A172 (cell line): ENCODE measurements at places on chromosomes 16 and 17. TPM values are rescaled to one million over a fixed set of nuclear protein-coding genes. Genes with fewer than 3 reads are reported as not detected.

DNA sequence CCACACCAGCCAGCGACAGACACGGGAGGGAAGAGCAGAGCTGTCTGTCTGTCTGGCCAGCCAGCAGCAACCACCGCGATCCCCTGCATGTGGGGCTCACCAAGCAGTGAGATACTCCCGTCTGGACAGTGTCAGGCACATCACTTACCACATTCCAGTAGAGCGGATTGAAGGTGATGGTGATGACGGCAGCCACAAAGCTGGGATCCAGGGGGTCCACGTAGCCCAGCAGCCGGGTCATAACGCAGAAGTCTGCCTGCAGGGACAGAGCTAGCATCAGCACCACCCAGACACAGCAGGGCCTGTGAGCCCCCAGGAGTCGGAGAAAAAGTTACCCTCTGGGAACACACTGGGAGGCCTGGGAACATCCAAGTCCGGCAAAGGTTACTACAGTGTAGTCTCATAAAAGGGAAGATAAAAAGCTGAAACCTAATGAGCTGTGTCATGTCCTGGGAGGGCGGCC, 14.7 kb downstream of the PEMT start:
- DNase-seq: no peak

SLC52A1 gene
- 0.05 and 0.16 TPM in 2 replicates for total RNA-seq

DNA sequence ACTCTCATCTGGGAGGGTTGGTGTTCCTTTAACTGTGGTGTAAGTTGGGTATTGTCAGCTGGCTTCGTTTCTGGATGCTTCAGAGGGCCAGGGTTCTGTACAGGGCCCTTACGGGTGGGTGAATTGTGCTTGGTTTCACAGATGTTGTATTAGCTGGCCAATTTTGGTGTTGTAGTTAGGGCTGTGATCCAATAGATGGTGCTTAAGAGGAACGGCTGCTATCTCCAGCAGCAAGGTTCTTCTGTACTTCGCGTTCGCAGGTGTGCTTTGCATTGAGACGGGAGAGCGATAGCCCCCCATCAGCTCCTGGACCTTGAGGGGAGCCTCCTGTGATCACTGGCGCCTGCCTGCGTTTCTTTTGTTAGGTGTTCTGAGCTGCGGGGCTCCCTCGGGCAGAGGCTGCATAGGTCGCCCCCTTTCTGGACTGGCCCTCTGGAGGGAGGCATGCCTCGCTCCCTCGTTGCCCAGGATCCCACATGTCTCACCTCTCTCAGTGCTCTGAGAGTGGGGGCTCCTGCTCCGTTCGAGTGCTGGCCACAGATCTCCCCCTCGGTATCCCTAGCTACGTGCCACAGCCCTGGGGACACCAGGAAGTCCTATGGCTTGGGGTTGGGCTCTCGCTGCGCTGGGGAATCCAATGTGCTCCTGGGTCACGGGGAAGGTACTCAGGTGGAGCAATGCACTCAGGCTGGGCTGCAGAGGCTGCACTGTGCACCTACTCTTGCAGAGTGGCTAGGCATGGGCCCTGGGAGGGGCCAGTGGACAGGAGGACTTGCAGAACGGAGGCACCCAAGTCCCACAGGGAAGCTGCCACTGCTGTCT, 837 bp upstream of the PRDM7 start:
- peak; percentile 14 for DNase-seq

DNA sequence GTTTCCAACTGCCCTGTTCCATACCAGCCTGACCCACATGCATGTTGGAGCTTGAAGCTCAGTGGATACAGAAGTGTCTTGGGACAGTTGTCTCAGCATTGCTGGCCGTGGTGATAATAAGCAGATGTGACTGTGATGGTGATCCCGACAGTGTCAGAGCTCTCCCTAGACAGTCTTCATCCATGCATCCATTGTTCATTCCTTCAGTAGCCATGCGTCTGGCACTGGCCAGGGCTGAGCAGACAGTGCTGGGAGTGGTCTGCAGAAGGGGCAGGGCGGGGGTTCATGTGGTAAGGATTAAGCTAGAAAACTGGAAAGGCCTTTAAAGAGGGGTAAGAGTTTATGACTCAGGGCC, 68.1 kb downstream of the GNAO1 start:
- DNase-seq: no peak

ZNF597 gene
- total RNA-seq: 3.2 and 5.6 TPM in 2 replicates

ABI3 gene
- 0.07 and 0.41 TPM in 2 replicates for total RNA-seq

- no peak for DNase-seq
Observed at GRCh38 chr17:65914784-65915342, 277.1 kb downstream of the CEP112 start.

GRCh38 chr16:3496386-3496785, 1.1 kb upstream of the C16orf90 start:
- no peak for DNase-seq

DNA sequence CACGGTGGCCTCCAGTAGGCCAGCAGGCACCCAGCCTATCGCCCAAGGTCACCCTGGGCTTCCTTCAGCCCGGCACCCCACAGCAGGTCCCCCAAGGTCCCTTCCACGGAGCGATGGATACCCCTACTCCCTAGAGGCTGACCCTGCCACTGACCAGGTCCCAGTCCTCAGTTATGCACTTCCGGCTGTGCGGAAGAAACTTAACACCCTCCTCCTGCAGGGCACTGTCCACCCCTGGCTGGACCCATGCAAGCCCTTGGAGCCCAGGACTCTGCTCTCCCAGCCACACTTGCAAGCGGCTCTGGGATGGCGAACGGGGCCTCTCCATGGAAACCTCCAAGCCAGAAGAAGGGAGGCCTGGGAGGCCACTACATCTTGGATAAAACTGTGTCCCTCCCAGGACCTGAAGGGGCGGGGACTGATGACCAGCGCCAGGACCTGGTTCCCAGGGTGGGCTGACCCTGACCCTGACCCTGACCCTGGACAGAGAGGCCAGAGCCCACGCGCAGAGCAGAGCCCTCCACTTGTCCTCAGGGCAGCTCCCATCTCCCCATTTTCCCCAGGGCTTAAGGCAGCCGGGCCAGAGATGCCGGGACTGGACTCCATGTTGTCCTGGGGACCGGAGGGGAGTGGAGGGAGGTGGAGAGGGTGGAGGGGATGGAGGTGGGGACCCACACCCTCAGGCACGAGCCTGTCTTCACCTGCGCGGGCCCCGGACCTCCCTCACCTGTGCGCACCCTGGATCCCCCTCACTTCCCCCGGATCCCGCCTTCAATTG, 734 bp downstream of the CEP131 start:
- DNase-seq: no peak

DNA sequence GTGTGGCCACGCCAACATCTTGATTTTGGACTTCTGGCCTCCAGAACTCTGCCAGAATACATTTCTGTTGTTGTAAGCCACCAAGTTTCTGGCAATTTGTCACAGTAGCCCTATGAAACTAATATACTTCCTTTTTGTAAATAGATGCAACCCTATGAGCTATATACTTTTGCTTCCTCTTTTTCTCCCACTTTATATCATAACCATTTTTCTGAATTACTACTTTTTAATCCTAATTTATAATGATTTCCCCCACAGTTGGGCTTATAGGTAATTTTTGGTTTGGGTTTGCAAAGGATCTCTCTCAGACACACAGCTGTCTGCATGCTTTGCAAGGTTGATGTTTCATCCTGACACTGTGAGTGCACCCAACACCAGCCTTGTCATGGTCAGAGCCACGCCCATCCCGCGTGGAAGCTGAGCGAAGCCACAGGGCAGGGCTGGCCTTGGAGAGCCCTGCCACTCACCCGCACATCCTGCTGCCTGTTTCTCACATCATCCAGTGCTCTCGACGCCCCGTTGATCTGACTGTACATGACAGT, 5.8 kb downstream of the TRIM25 start:
- DNase-seq: peak; percentile 55

DOC2A gene
- 0.45 and 1.7 TPM in 2 replicates for total RNA-seq

DNA sequence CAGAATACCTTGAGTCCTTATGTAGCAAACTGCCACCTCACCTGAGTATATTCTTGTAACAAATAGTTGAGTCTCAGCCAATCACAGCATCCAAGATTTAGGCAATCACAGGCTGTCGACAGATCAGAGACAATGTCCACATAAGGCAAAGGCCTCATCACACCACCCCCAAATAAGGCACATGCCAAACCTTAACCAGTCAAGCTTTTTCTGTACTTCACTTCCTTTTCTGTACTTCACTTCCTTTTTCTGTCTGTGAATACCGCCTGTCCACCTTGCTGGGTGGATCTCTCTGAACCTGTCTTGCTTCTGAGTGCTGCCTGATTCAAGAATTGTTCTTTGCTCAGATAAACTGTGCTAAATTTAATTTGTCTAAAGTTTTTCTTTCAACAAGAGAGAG, 210.4 kb upstream of the N4BP1 start:
- DNase-seq: no peak

AKTIP gene
- 36.6 and 40.0 TPM in 2 replicates for total RNA-seq

TAC4 gene
- total RNA-seq: not detected in 2 replicates

DPH1 gene
- 31.2 and 33.2 TPM in 2 replicates for total RNA-seq

DNA sequence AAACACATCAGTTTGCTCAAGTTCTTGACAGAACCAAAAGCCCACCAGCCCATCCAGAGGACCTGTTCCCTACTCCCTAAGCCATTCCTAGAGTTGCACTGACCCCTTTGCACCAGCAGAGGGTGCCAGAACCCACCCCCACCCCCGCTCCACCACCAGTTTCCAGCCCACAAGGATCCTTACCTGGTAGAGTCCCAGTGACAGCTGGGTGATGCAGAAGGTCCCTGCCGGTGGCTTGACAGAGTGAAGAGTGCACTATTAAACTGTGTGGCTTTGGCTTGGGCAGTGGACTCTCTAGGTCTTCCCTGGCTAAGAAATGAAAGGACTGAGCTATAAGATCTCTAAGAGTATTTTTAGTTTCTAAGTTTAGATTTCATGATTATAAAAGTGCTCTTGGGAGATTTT, 73.3 kb upstream of the MTMR4 start:
- peak; percentile 57 for DNase-seq

- peak; percentile 69 for DNase-seq
Observed at GRCh38 chr17:81514739-81515529, 2.3 kb upstream of the ACTG1 start.

PERCC1 gene
- total RNA-seq: not detected in 2 replicates

- DNase-seq: peak; percentile 56
Observed at GRCh38 chr16:89426736-89427530, 63.4 kb downstream of the ANKRD11 start.

DNA sequence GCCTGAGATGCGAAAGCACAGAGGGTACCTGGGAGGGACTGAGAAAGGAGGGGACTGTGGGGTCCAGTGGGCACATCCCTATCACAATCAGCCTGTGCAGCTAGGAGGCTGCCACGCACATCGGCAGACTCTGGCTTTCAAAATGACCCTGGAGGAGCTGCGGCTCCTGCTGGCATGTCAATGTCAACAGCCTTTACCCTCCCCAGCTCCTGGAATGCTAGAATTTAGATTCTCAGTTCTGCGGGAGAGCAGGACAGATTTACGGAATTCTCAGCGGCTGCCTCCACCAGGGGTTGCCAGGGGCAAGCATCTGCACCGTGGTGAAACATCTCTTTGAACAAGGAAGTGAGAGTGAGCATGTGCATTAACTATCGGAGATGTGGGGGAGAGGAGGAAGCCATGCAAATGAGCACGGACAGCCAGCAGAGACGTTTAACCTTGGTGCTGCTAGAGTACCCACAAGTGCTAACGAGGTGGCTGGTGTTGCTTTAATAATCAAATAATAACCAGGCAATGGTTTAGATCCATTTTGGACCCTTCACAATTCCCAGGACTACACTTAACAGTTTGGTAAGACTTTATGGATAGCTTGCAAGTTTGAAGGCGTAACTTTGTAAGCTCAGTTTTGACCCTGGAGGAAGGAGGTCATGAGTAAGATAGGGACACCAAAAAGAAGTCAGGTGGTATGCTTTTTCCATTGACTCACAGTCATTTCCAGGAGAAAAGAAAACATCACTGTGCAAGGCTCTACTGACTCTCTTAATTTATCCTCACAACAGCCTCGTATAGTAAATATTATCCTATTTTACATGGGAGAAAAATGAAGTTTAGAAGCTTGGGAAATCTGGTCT, 54.1 kb downstream of the XYLT1 start:
- no peak for DNase-seq

MBTPS1 gene
- 74.5 and 86.0 TPM in 2 replicates for total RNA-seq

PRRT2 gene
- 3.3 and 7.4 TPM in 2 replicates for total RNA-seq

GRCh38 chr16:55943267-55943666, 68.1 kb upstream of the CES5A start:
- DNase-seq: no peak

DNA sequence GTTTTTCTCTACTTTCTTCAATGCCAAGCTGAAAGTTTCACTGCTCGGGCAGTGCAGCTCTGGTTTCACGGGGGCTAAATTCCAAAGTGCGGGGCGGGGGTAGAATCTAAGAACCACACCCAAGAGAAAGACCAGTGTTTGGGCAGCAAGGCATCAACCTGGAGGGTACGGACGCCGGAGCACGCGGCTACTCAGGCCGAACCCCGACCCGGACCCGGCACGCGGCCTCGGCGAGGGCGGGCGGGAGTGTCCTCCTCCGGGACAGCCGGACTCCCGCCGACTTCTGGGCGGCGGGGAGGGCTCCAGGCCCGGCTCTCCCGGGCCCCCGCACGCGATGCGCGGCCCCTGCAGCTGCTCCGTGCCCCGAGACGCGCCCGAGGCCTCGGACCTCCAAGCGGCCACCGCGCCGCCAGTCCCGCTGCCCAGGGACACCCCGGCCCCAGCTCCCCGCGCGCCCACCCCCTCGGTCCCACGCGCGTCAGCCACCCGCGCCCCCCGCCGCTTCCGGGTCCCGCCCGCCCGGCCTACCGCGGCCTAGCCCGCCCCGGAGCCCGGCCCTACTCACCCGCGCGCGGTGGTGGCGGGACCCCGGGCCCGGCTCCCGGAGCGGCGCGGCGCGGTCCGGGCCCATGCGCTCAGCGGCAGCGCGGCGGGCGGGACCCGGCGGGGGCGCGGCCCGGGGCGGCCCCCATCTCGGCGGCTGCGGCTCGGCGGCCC, 561 bp downstream of the AXIN1 start:
- DNase-seq: no peak

DNA sequence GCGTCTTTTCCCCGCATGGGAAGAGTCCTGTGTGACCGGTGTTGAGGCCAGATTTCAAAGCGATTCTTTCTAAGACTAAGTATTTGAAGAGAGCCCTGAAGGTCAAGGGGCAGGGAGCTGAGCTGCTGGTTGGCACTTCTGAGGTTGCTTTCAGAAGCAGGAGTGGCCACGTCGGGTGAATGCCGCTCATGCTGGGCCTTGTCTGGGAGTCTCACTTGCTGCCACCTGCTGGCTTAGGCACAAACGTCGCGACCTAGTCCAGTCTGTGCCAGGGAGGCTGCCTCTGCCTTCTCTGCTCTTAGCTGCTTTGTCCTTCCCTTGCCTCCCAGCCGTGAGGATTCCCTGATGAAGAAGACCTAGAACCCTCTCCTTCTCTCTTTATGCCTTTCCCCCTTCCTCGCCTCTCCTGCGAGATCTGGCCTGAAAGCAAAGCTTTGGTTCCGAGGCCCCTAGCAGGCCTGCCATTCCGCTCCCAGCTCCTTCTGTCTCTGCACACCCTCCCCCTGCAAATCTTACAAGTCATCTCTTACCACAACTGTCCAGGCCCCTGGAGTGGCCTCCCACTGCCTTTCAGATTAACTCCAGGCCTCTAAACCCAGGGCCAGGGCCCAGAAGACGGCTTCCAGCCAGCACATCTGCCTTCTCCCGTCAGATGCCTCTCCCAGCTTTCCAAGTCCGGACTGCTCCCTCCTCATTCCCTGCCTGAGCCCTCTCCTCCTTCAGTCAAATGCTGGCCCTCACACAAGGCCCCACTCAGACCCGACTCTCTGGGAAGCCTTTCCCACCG, 11.4 kb downstream of the CTNS start:
- peak; percentile 62 for DNase-seq
